ENCODE measurements at places on chromosomes 7 and 10.

DNA sequence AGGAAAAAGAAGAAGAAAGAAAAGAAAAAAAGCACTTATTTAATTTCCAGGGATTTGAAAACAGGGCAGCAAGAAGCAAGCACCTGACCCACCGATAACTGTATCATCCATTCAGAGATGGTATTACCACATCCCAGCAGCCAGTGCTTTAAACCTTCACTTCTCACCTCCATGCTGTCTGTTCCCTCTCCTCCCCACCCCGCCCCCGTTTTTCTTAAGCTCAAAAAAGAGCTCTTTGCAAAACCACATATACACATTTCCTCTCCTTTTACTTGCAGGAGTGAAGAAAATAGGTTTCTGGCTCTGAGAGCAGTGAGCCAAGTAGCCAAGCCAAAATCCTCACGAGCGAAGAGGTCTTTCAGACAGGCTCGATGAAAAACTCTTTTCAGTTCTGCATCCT lies 2.2 kb downstream of the STOX1 start:
- no peak for DNase-seq

- DNase-seq = no peak
Measured at GRCh38 chr10:86969421-86970041, 1.2 kb downstream of the ADIRF start.

DNA sequence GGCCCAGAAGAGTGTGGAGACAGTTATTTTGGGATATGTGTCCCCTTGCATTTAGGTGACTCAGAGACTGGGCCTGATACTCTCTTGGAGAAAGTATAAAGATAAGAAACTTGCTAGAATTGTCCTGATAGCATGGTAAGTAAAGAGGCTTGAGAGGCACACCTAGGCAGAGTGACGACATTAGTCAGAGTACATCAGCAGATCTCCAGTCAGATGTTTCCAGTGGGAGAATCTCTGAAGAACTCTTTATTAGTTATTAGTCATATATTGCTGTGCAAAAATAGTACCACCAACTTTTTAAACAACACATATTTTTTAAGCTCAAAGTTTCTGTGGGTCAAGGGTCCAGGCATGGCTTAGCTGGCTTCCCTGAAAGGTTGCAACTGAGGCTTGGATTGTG lies 182.6 kb downstream of the NEBL start:
- no peak for DNase-seq

- no peak for DNase-seq
Measured at GRCh38 chr10:79044036-79044632, 24.6 kb upstream of the ZMIZ1 start.

DNA sequence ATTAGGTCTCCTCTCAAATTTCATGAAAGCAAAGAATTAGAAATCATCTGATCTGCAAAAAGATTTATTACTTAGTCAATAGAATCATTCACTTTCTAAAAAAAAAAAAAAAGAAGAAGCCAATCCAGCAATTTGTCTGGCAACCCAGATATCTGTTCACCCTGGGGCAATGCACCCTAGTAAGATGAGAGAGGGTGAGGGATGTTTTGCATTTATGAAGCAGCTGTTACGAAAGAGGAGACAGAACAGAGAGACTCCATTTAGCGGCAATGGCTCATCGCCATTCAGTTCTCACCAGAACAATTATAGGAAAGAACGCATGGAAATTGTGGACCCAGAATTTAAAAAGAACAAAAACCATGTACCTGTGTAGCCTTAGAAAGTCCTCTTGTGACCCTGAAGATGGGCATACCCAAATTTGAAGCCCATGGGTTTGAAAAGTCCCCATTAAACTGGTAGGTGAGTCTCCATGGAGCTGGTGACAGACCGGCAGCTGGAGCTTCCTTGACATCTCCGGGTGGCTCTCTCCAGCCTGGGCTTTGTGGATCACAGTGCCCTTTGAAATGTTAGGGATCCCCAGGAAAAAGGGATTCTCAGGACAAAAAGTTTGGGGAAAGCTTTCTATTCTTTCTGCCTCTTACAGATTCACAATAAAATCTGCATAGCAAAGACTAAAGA lies 45.5 kb upstream of the CCDC3 start:
- DNase-seq = no peak

GRCh38 chr10:19817231-19817933 lies 1.1 kb downstream of the PLXDC2 start:
- no peak for DNase-seq

DNA sequence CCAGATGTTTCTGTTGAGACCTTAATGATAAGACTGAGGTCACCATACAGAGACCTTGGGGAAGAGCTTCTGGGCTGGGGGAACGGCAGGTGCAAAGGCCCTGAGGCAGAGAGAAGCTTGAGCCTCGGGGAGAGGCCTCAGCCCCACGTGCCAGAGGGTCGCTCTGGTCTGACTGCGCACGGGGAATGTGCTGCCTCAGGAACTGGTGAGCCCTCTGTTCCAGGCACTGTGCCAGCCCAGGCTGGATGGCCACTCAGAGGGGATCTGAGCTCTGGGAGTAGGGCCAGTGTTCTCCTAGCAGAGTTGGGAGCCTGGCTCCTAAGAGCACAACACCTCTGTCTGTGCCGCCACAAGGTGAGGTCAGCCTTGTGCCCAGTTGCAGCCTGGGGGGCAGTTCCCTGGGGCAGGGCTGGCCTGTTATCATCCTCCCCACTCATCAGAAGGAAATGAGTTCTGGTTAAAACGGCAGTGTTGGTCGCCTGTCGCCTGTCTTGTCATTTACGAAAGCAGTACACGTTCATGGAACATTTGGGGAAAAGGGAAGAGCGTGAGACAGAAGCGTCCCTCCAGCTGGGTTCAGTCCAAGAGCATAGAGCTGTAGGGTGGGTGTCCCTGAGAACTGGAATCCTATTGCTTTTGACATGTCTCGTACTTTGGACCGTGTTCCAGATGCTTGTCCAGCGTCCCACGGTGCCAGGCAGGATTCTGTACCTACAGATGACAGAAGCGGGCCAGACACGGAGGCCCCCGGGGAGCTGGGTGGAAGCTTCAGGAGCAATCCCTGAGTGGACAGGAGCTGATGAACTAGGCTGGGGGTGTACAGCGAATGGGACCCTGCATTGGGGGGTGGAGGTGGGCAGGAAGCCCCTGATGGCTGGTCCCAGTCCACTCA lies 4.3 kb downstream of the TTYH3 start:
- no peak for DNase-seq

- DNase-seq = no peak
Measured at GRCh38 chr7:155774947-155775346, 37.3 kb downstream of the SHH start.

GRCh38 chr10:126421756-126422256 lies 33.5 kb upstream of the ADAM12 start:
- DNase-seq = no peak

DNA sequence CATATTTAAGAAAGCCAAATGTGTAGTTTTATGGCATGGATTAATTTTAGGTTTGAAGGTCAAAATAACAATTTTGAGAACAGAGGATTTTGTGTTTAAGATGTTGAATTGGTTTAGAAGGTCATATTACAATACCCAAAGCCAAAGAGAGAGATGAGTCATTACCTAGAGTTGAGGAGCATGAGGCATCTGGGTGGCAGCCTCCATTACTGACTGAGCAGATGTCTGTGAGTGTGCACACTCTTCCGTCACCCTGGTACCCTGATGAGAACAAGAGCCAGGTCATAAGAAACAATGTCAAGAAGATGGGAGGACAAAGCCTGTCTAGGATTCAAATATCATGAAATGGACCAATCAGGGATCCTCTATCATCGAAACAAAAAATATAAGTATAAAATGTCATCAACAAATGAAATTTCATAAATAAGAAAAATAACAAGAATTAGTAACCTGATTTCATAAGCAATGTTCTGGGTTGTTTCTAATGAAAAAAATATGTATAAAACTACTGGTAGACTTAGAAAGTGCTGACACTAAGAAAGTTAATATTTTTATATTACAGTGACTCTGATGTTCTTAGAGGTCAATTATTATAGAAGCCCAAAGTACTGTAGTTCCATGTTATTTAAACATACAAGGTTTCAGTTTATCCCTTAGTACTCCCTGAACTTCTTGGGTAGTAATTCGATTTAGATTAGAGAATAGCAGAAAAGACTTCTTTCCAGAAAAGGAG lies 20.0 kb downstream of the CUBN start:
- no peak for DNase-seq

- no peak for DNase-seq
Measured at GRCh38 chr7:3193379-3194120, 107.5 kb upstream of the SDK1 start.

GRCh38 chr7:50095634-50096033 lies 2.6 kb upstream of the ZPBP start:
- DNase-seq = no peak

- DNase-seq = no peak
Measured at GRCh38 chr10:67587771-67588170, 108.2 kb downstream of the CTNNA3 start.

DNA sequence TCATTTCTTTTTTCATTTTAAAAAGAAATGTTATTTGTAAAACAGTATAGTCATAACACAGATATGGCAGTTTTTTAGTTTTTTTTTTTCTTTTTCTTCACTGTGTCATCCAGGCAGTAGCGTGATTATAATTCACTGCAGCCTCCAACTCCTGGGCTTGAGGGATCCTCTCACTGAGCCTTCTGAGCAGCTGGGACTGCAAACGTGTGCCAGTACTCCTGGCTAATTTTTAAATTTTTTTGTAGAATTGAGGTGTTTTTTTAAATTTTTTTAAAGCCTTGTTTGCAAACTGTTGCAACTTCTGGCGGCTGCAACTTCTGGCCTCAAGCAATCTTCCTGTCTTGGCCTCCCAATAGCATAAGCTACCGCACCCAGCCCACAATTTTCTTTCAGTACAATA lies 63.0 kb downstream of the HELLS start:
- no peak for DNase-seq

DNA sequence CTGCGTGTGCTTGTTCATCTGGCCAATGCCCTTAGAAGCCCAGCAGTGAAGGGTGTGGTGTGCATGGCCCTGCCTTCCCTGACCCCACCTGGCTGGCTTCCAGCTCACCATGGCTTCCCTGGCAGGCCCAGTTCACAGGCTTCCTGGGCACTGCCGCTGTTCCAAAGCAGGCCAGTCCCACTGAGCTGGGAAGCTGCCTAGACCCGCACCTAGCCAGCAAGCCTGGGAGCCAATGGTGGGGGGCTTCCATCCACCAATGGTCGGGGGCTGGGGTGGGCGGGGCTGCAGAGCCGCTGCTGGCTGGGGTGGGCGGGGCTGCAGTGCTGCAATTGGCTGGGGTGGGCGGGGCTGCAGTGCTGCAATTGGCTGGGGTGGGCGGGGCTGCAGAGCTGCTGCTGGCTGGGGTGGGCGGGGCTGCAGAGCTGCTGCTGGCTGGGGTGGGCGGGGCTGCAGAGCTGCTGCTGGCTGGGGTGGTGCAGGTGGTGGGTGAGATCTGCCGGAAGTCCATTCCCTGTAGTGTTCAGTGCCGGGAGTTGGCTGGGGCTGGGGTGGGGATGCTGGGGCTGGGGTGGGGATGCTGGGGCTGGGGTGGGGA lies 12.4 kb downstream of the CALY start:
- DNase-seq = peak; percentile 65

- no peak for DNase-seq
Measured at GRCh38 chr10:3559527-3559926, 225.5 kb downstream of the KLF6 start.

- no peak for DNase-seq
Measured at GRCh38 chr7:22182149-22182548, 174.8 kb downstream of the RAPGEF5 start.

GRCh38 chr7:80508440-80508839 lies 3.4 kb downstream of the GNAT3 start:
- no peak for DNase-seq

DNA sequence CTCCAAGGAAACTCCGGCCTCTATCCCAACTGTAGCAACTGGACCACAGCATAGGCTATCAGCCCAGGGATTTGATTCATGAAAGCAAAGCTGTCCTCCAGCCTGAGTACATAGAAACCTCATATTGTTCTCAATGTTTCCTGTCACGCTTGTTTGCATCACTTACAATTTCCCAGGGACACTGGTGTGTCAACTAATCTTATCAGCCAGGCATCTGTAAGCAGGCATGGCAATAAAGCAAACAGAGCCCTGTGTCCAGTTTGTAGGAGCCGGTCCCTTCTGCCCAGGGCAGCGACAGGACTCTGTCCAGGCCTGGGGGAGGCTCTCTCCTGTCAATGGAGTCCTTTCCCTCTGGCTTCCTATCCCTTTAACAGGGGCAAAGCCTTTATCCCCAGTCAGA lies 23.0 kb upstream of the CDHR3 start:
- no peak for DNase-seq

DNA sequence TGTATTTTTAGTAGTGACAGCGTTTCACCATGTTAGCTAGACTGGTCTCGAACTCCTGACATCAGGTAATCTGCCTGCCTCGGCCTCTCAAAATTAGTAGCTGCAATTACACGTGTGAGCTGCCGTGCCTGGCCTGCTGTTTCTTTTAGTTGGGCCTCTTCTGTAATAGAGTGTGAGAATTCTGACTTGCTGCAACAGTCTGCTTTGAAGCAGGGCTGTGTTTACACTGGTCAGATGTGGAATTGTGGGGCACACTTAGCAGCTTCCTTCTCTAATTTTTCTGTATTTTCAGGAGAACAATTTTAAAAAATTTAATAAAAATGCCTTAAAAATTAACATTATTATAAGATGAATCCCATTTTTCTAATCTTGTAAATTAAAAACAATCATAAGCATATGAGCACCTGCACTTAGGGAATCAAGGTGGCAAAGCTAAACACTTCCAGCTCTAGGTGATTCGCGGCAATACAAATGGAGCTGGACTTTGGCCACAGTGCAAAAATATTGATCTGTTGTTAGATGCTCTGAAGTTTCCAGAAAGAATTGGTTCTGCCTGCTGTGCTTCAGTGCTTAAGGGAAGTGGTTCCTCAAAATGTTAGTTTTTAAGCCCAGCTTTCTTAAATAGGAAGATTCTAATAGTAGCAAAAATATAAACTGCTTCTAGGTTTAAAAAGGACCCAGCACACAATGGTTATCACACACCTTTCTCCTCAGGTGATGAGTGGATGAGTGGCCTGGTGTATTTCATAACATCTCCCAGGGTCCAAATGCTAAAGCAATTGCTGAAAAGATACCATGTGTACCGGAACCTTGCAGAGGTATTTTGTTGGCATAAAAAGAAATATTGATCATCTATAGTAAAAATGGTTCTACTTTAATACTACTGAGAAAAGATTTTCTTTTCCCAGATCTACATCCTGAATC lies 63.5 kb upstream of the ATRNL1 start:
- DNase-seq = no peak

- no peak for DNase-seq
Measured at GRCh38 chr10:114743521-114744231, 77.9 kb upstream of the FHIP2A start.

DNA sequence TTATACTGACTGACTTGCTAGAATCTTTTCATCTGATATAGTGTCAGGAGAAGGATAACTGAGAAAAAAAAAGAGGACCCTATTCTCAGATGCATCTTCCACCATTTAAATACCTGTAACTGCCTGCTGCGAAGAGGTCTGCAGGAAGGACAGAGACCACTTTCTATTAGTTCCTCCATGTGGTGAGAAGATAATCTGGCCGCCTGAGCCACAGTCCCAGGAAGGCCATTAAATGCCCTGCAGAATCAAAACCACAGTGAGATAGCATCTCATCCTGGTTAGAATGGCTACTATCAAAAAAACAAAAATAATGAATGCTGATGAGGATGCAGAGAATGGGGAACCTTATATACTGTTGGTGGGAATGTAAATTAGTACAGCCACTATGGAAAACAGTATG lies 19.9 kb upstream of the IFIT1B start:
- no peak for DNase-seq
